ENCODE measurements at places on chromosomes 12 and 14.

DNA sequence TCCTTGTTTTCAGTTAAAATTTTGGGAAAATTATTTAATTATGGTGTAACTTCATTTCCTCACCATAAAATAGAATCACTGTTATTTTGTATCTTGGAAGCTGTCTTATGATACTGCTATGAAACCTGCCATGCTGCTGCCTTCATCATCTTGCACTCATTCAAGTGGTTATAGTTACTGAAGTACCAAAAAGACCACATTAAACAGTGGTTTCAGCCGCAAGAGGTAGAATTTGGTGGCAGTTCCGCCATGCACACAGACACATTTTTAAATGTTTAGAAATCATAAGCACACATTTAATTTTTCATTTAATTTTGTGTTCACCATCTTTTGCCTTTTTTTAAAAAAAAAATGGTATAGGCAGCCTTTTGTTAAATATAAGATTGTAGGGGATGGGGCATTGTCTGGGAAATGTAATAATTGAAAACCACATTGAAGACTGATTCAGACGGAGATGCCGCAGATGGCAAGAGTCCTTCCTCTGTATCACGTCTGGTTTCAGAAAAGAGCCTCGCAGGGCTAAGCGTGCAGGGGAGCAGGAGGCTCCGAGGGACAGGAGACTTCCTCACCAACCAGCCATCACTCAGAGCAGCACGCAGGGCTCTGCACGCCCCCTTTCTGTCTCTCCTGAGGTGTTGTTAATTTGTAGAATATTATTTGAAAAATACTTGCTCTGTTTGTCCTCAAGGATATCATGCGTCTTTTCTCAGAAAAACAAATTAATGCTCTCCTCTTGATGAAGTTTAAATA lies 115.2 kb upstream of the PELI2 start:
- DNase-seq, result no peak

DNA sequence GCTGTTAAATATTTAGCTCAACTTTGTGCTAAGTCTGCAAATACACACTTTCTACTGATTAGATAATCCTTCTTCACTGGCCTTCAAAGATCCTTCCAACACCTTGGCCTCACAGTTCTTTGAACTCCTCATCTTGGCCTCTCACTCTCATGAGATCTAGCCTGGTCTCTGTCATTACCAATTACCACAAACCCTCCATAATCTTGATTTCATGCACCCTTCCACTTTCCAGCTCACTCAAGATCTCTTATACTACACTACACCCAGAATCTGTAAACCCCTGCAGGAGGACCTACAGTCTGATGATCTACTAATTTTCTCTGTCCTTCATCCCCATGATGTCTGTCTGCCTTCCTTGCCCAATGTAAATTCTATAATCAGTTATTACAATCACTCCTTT lies 71.1 kb downstream of the DUSP16 start:
- DNase-seq, result no peak

DNA sequence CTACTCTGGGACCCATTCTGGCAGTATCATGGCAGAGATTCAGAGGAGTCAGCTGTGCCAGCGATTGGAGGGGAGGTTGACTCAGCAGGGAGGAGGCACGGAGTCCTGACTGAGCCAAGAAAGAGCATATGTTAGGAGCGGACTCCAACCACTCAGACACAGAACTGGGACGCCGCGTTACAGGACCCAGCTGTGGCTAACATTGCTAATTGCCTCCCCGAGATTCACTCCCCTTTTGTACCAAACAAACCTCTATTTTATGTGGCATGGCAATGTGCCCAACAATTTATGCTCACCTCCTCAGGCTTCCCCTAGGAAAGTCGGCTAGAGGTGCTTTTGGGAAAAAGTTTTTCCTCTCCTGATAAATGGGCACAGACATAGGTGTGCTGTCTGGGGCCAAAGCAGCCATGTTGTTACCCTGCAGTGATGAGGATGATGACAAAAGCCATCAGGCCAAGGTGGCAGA lies 15.2 kb upstream of the CLIP1 start:
- no peak for DNase-seq

DNA sequence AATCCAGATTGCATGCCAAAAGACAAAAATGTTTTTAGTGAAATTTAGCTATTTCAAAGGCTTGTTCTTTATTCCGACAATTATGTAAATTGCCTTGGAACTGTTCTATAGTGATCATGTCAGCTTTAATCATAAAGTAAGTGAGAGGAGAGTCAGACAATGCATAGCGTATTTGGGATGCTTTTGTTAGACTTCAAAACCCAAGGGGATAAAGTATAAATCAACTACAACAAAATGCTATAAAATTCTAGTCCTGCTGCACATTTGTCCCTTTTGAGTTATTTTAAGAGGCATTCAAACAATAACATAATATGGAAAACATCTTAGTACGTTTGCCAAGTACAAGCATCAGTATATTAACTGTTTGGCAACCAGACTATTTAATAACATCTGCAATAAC lies 11.3 kb downstream of the RTRAF start:
- no peak for DNase-seq

- peak; percentile 63 for DNase-seq
Observed at GRCh38 chr12:66071549-66071948, 59.0 kb downstream of the LLPH start.

DNA sequence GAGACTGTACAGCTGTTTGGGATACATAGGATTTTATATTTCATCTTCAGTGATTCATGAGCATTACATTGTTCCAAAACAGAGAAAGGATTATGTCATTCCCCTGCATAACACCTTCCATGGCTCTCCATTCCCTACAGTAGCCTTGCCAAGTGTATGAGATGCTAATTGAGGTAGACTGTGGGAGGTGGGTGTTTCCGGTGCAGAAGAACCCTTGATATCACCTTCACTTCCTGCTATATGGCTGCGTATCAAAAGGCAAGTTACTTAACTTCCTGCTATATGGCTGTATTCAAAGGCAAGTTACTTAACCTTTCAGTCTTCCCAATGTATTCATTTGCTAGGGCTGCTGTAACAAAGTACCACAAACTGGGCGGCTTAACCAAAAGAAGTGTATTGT lies 11.2 kb downstream of the FAR2 start:
- no peak for DNase-seq

DNA sequence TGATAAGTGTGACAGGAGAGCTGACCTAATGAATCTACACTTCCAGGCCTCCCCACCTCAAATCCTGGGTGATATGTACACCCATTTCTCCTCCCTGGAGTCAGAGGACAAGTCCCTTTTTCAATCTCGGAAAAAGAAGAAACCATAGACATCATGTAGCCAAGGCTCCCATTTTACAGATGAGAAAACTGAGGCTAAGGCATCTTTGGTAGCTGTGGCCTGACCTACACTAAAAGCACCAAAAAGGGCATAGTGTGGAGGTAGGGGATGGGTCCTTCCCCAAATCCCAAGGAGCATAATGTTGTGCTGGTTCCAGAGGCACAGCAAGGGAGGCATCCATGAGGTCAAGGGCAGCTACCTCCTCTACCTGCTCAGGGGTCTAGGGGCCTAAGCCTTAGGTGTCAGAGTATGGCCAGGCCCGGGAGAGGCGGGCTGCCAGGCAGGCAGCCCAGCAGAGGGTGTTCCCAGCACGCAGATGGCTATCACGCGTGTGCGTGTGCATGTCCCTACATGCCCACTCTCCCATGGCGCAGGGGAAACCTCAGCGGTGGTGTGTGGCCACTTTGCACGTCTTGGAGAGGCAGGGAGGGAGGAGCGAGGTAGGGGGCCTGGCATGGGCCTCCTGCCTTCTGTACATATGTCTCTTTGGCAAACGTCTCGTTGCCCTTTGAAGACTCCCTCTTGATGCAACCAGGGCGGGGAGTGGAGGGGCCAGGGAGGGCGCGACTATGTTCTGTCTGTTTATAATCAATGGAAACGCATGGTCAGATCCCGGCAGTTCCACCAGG lies 2.5 kb downstream of the PGF start:
- DNase-seq, result no peak

DNA sequence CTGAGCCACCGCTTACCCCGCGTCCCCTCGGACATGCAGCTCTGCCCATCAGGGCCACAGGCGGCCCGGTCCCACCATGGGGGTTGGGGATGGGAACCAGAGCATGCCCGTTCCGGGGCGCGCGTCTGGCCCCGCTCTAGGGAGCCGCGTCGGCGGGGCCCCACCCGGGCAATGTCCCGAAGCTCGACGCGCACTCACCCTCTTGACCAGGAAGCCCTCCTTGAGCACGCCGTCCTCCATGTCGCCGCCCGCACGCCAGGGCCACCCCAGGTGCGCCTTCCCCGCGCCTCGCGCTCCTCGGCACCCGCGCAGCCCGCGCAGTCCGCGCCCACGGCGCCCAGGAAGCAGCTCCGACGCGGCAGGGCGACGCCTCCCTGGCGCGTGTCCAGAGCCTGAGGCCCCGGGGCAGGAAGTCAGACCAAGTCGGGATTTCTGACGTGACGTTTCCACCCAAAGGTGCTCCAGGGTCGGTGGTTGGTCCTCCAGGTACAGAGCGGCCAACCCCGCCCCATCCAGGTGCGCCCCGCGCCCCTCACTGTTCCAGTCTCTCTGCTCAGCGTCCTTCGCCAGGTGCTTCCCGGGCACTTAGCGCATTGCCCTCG lies at the start of gene PLEK2:
Gene PLEK2 (minus strand): TSS at position 346 of the 602 bp plus-strand sequence. CDS start 106 bp downstream, at position 240.
- DNase-seq, result peak; percentile 40

GRCh38 chr12:104514092-104514810 lies 57.5 kb downstream of the CHST11 start:
- no peak for DNase-seq

DNA sequence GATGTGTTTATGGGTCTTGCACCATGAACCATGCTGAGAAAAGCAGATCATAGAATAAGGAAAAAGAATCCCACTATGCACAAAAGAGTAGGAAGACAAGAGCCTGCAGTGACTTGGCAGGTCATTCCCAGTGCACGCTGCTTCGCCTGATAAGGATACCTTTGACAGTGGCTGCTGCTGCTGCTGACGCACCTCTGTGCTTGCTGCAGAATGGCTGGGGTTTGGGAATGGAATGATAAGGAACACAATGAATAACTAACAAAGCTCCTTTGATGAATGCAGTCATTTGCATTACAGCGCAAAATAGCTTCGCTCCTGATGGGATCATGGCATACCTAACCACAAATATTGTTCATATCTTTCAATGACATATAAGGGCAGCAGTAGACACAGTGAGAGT lies 278.7 kb downstream of the PDZRN4 start:
- DNase-seq, result no peak

- DNase-seq, result no peak
Observed at GRCh38 chr12:47990351-47991105, 13.7 kb downstream of the COL2A1 start.

- no peak for DNase-seq
Observed at GRCh38 chr14:50095895-50096294, 20.5 kb downstream of the VCPKMT start.

- no peak for DNase-seq
Observed at GRCh38 chr14:33711811-33712216, 239.1 kb downstream of the EGLN3 start.

- no peak for DNase-seq
Observed at GRCh38 chr14:34003691-34004090, 52.8 kb upstream of the EGLN3 start.

GRCh38 chr12:29191267-29191850 lies 42.3 kb downstream of the FAR2 start:
- no peak for DNase-seq

DNA sequence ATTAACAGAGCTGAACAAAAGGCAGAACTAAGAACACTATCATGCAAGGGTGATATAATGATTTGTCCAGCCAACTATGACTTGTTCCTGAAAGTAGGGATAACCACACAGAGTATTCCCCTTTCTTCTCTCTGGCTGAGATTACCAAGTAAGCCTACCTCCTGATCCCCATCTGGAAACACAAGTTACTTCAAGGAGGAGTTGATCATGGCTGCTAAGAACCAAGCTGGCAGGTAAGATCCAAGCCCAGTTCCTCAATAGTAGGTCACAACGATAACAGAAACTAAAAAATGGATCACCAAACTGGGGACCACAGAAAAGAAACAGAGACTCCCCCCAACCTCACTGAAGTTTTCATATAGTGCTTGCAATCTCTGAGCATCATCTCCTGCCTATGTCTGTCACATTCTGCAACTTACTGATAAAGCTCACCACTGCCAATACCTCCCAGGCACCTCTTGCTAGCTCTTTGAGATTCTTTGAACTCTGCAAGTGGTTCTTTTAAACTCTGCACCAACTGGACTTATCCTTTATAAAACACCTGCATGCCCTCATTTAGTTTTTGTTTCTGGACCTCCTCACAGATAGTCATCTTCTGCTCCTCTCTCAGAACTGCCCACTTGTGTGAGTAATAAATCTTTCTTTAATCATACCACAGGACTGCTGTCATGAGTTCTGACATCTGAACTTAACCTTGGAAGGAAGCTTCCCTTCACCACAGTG lies 76.6 kb downstream of the LRP6 start:
- DNase-seq, result no peak

DNA sequence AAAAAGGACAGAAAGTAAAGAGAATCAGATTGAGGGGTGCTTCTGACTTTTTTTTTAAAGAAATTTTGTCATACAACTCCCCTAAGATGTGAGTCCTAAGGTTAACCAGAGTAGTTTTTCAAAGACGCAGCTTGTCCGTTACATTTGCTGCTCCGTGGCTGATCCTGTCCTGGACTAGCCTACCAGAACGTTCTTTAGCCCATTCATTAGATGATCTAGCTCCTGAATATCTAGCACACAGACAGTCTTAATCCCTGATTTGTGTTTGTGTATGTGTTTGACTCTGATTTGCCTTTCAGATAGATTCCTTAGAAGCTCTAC lies 60.3 kb downstream of the SAMD4A start:
- no peak for DNase-seq

DNA sequence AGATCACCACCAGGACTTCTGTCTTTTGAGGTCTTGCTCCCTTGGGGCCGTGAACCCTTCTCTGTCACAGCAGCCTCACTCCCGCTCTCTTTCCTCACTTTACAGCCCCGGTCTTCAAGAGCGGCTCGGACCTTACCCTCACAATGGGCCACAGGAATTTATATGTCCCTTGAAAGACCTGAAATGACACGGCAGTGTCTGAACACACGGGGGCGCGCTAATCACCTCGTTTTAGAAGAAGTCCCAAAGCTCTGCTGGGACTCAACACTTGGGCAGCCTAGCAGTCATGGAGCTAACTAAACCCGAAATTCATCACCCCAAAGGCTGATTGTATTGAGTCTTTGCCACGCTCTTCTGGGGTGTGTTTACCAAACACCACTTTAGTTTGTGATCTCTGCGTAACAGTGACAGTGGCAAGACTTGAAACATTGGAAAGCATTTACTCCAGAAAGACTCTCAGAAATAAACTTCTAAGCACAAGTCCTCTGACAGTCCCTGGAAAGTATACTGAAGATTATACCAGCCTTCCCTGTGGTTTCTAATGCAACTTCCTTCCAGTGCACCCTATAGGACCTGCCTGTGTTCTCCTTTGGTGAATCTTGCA lies 29.0 kb downstream of the SERPINA11 start:
- peak; percentile 70 for DNase-seq

DNA sequence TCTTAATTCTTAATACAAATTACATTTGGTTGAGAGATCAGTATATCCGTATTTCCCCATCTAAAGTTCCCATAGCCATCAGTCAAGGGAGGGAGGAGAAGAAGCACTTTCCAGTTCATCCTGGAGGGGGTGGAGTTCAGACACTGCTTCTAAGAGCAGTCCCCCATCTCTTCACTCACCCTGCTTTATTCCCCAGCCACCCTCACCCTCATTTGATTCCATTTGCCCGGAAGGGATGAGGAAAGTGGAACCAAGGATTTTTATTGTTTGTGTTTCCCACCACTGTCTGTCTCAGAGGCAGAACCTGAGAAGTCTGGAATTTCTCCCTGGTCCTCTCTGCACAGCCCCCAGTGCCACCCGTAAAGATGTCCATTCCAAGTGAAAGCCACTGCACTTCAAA lies 134.2 kb upstream of the HIF1A start:
- DNase-seq, result no peak

GRCh38 chr12:6443361-6443983 lies 1.3 kb upstream of the CD27 start:
- no peak for DNase-seq
